Stimulated activated CD4-positive, alpha-beta T cell treated with anti-CD3 and anti-CD28 coated beads, TNF-alpha, amount 100 ng/mL, for 48 hours (primary cell): ENCODE measurements at places on chromosomes 7 and 10.
A peak's percentile ranks its signal among the peaks of the same experiment; 100 is the strongest.

- no peak for DNase-seq
Observed at GRCh38 chr7:112743811-112744210, 46.4 kb downstream of the TMEM168 start.

- DNase-seq, result no peak
Observed at GRCh38 chr7:123126171-123126570, 73.6 kb downstream of the SLC13A1 start.

- no peak for DNase-seq
Observed at GRCh38 chr7:110762546-110763225, 328.2 kb upstream of the LRRN3 start.

GRCh38 chr7:153588586-153588985, 463.6 kb upstream of the DPP6 start:
- DNase-seq, result no peak

DNA sequence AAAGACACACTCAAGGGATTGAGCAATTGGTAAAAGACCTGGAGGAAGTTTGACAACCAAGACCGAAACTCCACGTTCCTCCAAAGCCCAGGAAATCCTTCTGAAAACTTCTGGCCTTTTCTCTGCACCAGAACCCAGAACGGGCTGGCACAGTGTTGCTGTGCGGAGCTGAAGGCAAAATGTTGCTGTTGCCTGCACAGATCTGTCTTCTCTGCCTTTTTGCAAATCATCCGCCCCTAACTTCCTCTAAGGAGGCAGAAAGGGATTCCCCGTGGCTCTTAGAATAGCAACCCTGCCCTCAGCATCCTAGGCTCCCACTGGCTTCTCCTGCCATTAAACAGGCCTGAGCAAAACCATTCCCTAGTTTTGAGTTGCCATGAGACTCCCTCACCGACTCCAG, 44.9 kb downstream of the FIGNL1 start:
- no peak for DNase-seq

- DNase-seq, result no peak
Observed at GRCh38 chr10:62083412-62084267, 182.1 kb downstream of the ARID5B start.

DNA sequence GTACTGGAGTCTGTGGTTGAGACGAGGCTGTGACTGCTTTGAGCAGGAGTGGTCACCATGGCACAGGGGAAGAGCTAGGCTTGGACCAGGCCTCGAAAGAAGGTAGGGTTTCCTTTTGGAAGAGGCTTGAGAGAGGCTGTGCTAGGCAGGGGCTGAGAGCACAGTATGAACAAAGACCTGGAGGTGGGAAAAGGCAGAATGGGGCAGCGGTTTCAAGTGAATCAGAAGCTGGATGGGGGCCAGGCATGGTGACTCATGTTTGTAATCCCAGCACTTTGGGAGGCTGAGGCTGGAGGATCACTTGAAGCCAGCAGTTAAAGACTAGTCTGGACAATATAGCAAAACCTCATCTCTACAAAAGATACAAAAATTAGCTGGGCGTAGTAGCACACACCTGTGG, 65.9 kb downstream of the CLIP2 start:
- no peak for DNase-seq

DNA sequence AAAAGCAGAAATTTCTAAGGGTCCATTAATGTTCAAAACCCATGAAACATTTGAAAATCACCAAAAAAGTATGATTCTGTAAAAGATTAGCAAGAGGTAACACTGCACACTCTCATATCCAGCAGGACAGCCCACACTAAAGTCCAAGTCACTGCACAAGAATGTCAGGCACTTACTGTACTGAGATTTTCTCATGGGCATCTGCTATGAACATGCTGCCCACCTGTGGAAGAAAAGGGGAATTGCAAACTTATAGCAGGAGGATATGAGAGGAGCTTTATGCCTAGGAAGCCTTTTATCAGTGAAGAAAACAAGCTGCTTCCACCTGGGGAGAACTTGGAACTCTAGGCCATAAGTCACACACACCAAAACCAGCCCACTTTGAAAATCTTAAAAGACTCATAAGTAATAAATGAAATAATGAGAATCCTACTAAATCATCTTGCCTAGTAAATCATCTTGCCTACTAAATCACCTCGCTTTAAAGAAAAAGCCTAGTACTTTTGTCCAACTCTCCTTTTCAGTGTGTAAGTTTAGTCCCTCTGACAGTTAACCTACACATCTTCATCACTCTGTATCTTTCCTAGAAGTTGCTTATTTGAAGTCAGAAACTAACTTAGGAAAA, 46.1 kb downstream of the ARMH3 start:
- DNase-seq, result peak; percentile 22

- no peak for DNase-seq
Observed at GRCh38 chr10:76311752-76312636, 880.6 kb downstream of the LRMDA start.

- DNase-seq, result peak; percentile 63
Observed at GRCh38 chr7:2508327-2509215, 11.0 kb upstream of the LFNG start.

DNA sequence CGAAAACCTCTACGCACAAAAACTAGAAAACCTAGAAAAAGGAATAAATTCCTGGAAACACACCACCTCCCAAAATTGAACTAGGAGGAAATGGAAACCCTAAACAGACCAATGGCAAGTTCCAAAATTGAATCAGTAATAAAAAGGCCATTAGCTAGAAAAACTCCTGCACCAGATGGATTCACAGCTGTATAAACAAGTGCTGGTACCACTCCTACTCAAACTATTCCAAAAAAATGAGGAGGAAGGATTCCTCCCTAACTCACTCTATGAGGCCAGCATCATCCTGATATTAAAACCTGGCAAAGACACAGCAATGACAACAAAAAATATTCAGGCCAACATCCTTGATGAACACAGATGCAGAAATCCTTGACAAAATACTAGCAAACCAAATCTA, 228.2 kb downstream of the CHRM2 start:
- DNase-seq, result no peak

- no peak for DNase-seq
Observed at GRCh38 chr7:732094-732541, 5.0 kb upstream of the PRKAR1B start.

DNA sequence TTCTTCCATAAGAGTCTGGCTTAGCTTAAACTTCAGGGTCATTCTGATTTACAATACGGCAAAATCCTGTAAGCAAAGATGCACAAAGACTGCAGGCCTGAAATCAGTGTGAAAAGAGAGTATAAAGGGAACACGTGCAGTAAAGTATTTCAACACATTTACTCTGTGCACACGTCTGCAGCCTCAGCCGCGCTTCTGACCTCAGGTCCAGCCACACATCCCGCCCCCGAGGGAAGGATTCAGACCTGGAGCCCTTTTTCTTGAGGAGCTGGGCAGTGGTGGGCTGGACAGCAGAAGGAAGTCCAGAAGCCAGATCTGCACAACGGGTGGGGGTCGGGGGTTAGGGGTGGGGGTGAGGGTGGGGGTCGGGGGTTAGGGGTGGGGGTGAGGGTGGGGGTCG, 58.9 kb upstream of the FAM20C start:
- no peak for DNase-seq

GRCh38 chr7:108503112-108504026, 22.6 kb downstream of the PNPLA8 start:
- DNase-seq, result no peak

DNA sequence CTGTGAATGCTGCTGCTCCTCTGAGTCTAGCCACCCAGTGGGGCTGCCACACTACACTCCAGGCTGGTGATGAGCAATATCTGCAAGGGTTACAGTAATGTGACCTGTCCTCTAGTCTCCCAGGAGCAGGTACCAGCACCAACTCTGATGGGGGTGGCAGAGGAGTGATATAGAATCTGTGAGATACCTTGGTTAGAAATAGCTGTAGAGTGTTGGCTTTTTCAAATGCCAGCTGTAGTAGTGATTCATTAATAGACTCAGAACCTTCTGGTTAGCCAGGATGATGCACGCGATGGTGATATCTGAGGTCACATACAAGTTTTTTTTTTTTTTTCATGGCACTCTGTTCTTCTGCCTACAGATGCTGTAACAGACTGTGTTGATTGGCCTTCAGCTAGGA, 757.1 kb downstream of the INHBA start:
- DNase-seq, result no peak

GRCh38 chr7:140317597-140317996, 80.7 kb downstream of the SLC37A3 start:
- no peak for DNase-seq

GRCh38 chr10:3647074-3647473, 137.9 kb downstream of the KLF6 start:
- DNase-seq, result no peak

GRCh38 chr10:53453196-53453595, 680.6 kb upstream of the MBL2 start:
- no peak for DNase-seq

DNA sequence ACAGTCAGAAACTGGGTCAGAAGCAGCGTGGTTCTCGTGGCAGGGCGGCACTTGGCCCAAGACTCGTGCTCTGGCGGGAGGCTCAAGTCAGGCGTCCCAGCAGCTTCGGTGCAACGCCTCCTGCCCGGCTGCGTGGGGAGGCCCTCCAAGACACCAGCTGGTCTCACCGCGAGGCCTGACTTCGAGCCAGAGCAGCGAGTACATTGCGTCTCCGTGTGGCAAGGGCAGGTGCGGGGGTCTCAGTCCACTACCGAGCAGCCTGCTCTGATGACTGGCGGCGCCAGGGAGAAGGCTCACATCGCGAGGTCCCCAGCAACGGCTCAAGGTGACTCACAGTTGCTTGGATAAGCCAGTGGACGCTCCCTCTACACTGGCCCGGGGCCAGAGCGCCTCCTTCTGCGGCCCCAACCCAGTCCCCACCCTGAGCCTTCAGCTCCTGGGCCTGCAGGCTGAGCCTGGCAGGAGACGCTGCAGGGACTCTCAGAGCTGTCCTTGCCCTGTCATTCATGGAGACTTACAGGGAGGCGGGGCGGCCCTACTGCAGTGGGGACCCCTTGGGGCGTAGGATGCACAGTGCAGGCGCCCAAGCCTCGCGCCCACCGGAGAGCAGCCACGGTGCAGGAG, 41.9 kb upstream of the PRKAR1B start:
- DNase-seq, result no peak

GRCh38 chr10:83262434-83262833, 876.9 kb upstream of the GHITM start:
- DNase-seq, result no peak

GRCh38 chr7:2721842-2722241, 33.8 kb downstream of the AMZ1 start:
- no peak for DNase-seq

GRCh38 chr7:133484086-133484485, 231.2 kb downstream of the EXOC4 start:
- DNase-seq, result peak; percentile 15

GRCh38 chr10:121984463-121984862, 4.5 kb upstream of the TACC2 start:
- no peak for DNase-seq
